ENCODE measurements at places on chromosomes 1 and 21.
A peak's percentile ranks its signal among the peaks of the same experiment; 100 is the strongest.

- DNase-seq, result peak; percentile 1
Measured at GRCh38 chr1:75233302-75233929, 99.2 kb downstream of the LHX8 start.

GRCh38 chr1:34115233-34115632 is 49.8 kb downstream of the CSMD2 start:
- DNase-seq, result no peak

GRCh38 chr1:86380257-86380861 is 15.8 kb downstream of the ODF2L start:
- no peak for DNase-seq

GRCh38 chr1:50335036-50335435 is 88.2 kb downstream of the DMRTA2 start:
- no peak for DNase-seq

DNA sequence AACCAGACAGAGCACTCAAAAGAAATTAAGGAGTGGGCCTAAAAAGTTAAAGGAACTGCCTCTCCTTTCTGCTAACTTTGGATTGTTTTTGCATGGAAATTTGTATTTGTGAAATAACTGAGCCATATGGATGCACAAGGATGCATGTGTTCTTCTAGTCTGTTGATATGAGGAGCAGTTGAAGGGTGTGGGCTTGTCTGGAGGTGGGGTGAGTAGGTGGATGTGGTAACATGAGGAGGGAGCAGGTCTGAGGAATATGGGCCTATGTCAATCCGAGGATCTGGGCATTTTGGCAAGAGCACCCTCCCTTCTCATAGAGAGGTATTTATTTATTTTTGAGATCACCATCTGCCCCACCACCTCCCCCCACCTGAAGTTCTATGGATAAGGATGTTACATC is 13.4 kb downstream of the CACNA1E start:
- DNase-seq, result no peak

- no peak for DNase-seq
Measured at GRCh38 chr1:63859480-63860275, 85.9 kb downstream of the ROR1 start.

- DNase-seq, result no peak
Measured at GRCh38 chr21:45098867-45099266, 24.5 kb downstream of the ADARB1 start.

GRCh38 chr1:239288820-239289554 is 97.4 kb upstream of the CHRM3 start:
- no peak for DNase-seq

DNA sequence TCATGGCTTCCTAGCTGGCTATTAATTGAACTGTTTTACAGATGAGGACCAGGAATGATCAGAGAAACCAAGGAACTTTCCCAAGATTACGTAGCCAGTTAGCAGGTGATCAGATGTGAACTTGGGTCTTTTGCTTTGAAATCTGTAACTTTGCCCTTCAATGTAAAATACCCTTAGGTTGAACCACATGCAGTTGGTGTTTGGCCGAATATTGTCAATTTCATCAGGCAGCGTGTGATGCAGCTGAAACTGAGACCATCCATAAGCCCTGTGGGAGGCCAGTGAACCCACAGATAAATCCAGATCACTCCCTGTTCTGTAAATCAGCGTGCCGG is 150.8 kb downstream of the ETS2 start:
- DNase-seq, result no peak

DNA sequence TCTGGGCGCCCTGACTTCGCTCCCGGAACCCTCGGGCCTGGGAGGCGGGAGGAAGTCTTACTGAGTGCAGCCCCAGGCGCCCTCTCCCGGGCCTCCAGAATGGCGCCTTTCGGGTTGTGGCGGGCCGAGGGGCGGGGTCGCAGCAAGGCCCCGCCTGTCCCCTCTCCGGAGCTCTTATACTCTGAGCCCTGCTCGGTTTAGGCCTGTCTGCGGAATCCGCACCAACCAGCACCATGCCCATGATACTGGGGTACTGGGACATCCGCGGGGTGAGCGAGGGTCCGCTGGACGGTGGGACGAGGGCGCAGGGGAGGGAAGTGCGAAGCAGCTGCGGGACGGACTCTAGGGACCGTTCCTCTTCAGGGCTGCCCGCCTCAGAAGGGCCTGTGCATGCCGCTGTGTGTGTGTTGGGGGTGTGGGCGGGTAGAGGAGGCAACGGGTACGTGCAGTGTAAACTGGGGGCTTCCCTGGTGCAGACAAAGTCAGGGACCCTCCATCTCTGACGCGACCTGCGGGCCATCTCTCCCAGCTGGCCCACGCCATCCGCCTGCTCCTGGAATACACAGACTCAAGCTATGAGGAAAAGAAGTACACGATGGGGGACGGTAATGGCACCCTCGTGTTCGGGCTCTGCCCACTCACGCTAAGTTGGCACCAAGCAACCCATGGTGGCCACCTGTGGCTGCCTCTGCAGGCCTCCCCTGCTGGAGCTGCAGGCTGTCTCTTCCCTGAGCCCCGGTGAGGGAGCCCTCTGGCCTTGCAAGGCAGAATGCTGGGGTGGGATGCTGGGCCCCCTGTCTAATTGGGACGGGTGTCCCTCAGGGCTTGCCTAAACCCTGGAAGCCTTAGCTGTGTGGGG is at the start of gene GSTM1:
Gene GSTM1, plus strand, starts transcription at position 177 of the 859 bp plus-strand sequence. Its CDS starts 57 bp downstream, at position 234.
- DNase-seq, result no peak

DNA sequence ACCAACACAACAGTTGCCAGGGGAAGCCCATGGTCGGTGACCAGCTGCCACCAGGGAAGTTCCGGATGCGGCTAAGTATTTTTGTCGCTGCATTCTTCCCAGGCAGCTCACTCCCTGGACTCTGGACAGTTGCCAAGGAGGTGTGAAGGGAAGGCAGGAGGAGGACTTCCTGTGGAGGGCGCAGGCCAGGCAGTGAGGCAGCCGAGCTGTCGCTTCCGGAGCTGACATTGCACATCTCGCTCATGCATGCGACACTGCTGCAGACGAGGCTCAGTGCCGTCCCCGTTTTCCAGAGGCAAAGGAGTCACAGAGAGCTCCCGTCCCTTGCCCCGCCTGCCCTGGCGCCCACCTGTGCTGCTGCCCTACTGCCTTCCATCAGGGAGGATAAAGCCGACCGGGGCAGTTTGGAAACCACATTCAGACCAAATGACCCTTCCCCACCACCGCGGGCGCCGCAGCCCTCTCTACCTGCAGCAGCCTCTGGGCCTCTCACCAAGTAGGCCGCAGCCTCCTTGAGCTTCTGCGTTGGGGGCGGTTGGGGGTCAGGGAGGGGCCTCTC is 81.4 kb downstream of the NENF start:
- DNase-seq, result no peak

- no peak for DNase-seq
Measured at GRCh38 chr1:157096881-157097280, 2.7 kb downstream of the ETV3L start.

GRCh38 chr1:62209931-62210595 is 15.4 kb downstream of the L1TD1 start:
- no peak for DNase-seq

Measured in GM12864 (cell line).